ENCODE measurements at places on chromosomes 1 and 21. TPM values are rescaled to one million over a fixed set of nuclear protein-coding genes. Genes with fewer than 3 reads are reported as not detected.

DNA sequence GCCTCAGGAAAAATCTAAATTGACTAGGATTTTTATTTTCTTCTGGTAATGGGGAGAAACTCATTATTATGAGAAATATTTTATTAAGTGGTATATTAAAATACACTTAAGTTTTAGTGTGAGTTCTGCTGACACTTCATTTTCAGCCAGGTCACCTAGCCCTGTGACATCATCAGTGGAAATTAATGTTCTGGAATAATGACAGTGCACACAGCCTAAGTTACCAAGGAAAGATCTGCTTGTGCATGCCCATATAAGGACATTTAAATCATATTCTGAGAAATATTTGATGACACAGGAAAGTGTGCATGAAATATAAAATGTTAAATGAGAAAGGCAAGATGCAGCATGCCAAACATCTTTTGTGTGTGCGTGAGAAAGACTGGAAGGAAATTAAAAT lies 102.0 kb downstream of the KIF14 start:
- no peak for DNase-seq

GRCh38 chr1:190615818-190616217 lies 138.2 kb upstream of the BRINP3 start:
- no peak for DNase-seq

DNA sequence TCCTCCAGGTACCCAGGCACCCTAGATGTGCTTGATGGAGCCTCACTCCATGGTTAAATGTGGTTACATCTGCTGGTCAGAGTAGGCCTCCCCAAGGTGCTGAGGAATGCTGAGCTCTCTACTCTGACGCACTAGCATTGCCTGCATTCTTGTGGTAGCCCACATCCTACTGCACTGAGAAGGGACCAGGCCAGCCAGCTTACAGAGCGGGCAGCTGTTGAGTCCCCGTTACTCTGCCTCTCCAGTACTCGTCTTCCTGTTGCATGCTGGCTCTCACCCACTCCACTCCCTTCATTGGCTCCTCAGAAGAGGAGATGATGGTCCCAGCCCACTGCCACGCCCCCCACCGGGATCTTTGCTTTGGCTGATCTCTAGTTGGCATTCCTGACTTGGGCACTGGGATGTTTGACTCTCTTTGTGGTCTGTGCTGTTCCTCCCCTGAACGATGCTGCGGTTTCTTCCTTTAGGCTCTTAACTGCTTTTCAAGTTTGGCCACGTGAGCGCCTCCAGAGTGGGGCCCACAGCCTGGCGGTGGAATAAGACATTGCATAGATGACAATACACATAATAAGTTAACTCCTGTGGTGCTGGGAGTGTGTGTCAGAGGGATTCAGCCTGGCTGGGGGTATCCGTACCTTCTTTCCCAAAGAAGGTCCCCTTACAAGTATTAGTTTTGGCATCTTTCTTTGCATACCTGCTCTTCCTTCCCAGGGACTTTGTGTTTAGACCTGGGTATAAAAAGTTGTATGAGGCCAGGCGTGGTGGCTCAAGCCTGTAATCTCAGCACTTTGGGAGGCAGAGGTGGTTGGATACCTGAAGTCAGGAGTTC lies 18.6 kb downstream of the AZIN2 start:
- peak; percentile 31 for DNase-seq

DNA sequence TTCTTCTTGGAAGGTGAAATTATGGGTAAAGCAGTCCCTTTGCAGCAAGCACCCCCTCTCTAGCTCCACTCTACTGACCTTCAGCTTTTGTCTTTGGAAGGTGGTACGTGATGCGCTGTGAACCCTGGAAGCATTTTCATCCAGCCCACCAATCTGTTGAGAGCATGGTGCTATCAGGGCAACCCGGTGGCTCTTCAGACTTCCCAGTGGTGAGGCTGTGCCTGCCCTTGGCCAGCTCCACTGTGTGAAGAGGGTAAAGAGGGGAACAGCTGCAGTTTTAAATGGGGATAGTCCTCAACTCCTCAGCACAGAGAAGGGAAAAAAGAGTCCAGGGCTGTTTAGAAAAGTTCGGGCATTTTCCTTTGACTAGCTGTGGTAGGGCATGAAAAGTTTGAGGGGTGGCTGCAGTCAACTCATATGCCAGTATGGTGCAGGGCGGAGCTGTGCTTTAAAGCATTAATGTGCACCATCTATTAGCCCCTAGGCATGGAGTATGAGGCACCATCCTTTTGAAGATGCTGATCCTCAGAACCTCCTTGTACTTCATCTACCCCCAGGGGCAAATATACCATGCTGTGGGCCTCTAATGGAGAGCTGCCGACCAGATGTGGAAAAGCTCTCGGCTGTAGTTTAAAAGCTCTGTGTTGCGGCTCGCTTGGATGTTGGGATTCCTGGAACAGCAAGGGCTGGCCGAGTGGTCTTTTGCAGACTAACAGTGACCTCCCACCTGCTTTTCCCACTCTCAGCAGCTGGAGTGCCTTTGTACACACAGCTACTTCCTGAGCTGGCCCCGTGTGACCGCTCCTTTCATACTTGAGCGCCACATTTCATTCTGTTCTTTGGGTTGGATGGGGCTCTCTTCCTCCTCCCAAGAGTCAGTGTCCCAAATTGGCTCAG lies 123.0 kb downstream of the PEX14 start:
- DNase-seq: no peak

DNA sequence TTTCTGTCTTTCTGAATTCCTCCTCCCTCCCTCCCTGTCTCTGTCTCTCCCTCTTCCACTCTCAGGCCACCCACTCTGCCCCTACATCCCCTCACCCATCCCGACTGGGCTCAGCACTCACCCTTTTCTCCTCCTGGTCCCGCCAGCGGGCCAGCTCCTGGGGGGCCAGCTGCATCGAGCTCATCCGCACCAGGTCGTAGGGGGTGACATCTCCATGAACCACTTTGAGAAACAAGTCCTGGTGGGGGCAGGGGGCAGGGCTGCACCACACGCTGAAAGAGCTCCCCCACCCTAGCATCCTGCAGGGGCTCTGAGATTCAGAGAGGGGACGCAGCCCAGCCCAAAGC lies 17.8 kb downstream of the SPOCD1 start:
- DNase-seq: no peak

DNA sequence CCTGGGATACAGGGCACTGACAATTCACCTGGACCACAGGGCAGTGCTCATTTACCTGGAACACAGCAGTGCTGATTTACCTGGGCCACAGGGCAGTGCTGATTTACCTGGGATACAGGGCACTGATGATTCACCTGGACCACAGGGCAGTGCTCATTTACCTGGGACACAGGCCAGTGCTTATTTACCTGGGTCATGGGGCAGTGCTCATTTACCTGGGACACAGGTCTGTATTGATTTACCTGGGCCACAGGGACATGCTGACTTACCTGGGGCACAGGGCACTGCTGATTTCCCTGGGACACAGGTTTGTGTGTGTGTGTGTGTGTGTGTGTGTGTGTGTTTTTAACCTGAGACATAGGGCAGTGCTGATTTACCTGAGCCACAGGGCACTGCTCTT lies 261.7 kb downstream of the MATN1 start:
- no peak for DNase-seq

- DNase-seq: no peak
These were observed 47.4 kb downstream of the CAMTA1 start for GRCh38 chr1:6832531-6833188.

DNA sequence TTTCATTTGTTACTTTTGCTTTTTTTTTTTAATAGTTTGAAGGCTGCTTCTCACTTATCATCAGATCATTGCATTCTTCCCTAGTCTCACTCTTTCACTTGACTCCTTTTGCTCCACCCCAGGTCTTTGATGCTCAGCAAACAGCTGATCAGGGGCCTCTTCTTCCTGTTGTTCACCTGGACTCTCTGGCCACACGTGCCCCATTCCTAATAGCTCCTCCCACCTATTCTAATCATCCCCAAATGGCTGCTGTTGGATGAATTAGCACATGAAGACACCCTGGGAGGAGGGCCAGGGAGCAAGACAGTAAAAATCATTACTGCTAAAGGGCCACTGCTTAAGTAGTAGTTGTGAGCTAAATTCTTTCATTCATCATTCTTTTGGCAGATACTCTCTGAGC lies 119.5 kb downstream of the MAB21L3 start:
- DNase-seq: no peak

GRCh38 chr21:44766818-44767354 lies 34.7 kb downstream of the UBE2G2 start:
- no peak for DNase-seq

DNA sequence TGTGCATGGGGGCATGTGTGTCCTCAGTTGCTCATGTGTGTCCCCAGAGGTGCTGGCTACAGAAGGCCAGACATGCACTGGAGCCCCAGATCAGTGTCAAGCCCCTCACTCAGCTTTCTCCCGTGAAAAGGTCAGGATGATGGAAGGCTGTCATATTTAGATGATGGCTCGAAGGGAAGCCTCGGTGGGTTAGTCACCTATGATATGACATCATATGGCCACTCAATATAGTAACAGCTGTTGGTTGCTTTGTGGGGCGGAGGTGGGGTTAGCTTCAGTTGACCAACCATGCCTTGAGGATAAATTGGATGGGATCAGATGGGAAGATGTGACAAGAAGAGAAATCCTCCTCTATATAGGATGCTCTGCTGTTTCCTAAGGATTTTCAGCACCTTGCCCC lies 43.5 kb upstream of the ATF3 start:
- DNase-seq: no peak

- no peak for DNase-seq
These were observed 172.0 kb upstream of the CAMK1G start for GRCh38 chr1:209411491-209411929.

GRCh38 chr1:1132956-1133750 lies 17.3 kb upstream of the C1orf159 start:
- no peak for DNase-seq

GRCh38 chr1:201565771-201566528 lies 27.0 kb downstream of the NAV1 start:
- DNase-seq: no peak

DNA sequence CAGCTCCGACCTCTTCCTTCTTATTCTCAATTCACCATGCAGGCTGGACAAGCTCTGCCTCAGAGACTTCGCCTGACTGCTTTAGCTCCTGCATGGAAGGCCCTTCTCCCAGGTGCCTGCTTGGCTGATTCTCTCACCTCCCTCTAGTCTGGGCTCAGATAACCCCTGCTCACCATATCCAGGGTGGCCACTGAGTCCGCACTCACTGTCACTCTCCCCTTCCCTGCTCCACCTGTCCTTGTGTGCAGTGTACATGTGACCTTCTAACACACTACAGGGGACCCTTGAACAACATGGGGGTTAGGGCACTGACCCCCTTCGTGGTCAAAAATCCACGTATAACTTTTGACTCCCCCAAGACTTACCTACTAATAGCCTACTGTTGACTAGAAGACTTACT lies 14.4 kb upstream of the GALNT2 start:
- no peak for DNase-seq

DNA sequence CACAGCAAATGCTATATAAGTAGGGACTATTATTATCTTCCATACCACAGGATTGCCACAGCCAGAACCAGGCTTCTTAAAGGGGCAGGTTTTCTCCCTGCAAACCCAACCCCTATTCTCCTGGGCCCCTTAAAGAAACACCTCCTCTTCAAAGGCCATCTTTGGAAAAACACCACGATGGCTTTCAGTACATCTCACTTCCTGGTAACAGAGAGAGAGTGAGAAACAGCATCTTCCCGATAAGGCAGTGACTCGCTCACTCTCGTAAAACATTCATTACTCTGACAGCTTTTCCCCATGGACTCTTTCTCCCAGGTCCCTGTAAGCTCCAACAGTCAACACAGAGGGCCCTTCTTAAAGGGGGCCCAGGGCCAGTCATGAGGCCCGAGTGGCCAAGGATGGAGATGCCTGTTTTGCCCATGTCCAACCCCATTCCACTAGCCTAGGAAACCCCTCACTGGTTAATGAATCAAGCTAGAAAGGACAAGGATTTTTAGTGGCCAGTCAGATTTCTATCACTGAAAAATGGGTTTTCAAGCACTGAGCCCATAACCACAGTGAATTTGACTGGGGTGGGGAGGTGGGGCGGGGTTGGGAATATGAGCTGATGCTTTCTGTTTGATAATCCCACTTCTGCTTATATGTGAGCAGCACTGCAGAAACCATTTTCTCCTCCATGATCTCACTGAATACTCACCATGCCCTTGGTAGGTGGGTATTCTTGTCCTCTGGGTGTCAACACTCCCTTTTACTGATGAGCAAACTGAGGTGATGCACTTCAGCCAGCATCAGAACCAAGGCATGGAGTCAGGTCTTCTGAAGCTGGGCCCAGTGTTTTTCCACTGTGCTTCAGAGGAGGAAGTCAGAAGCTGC lies 3.6 kb upstream of the NAV1 start:
- DNase-seq: no peak

DNA sequence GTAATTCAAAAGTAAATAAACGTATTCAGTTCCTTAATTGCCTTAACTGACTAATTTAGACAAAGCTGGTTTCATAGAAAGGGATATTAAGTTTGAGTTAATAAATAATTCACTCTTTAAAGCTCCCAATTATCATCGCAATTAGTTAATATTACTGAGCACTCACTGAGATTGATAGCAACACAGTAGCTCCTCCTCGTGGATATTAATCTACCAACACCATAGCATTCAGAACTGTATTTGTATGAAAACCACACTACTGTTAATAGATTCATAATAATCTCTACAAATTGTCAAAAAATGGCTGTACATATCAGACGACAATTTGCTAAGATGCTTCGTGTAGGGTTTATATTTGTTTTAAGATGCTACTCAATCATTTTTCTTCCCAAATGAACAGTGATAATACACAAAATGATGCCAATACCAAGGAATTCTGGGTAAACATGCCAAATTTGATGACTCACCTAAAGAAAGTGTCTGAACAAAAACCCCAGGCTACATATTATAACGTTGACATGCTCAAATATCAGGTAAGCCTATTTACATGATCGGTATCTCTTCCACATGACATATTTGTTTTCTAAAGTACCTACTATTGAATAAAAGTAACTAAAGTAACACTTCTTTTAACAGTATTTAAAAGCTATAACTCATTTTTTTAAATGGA lies 18.8 kb upstream of the DYNLT5 start:
- DNase-seq: no peak

GRCh38 chr1:5660141-5660935 lies 331.9 kb downstream of the NPHP4 start:
- DNase-seq: no peak

DNA sequence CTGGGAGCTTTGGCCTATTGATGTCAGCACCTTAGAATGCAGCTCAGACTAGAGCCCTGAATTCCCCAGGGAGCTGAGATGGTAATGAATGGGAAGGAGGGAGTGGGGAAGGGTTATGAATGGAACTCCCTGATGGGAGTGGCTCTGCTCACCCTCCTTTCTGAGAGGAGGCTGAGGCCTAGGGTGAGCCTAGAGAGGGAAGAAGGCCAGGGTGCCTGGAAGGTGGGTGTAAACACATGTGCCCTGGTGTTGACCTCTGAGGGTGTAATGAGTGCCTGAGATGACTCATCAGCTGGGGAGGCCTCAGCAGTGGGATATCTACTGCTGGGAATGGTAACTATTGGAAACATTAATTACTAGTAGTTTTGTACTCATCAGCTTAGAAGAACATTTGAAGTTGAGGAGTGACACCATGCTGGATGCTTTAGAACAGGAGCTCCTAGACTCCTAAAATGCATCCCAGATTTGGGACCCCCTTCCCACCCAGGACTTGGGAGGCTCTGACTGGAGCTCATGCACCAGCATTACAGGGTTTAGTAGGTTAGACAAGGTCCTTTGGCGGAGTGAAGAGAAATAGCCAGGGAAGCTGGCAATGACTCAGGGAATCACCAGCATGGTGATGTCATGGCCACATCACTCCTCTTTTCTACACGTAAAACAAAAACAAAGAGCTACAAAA lies 16.0 kb upstream of the PIGV start:
- no peak for DNase-seq

Gene KANK4
- total RNA-seq: not detected

Gene PCP4
- total RNA-seq: not detected

Gene OR2T33
- not detected for total RNA-seq

Gene PLPP3
- total RNA-seq: 2.9 TPM

Gene COL16A1
- not detected for total RNA-seq

Gene EFNA1
- total RNA-seq: not detected

Gene LCE3D
- not detected for total RNA-seq

Data from B cell (primary cell).